ENCODE measurements at places on chromosomes 12 and 14.

- DNase-seq, result no peak
These were observed 3.1 kb downstream of the TMBIM6 start for GRCh38 chr12:49744363-49744885.

DNA sequence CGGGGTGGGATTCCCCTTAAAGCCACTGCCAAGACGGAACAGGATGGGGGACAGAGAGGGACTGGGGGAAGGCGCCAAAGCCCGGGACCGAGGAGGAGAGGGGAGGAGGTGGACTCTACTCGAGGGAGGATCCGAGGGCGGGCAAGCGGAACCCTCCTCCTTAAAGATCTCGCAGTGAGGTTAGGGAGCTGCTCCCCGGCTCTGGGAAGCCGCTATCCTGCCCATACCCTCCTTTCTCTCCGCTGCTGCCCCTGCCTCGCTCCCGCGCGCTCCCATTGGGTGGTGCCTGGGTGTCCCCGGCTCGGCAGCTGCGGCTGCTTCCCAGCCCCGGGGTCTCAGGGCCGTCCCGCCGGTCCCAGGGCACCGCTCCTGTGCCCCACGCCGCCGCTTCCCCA is 16.4 kb downstream of the KRT18 start:
- DNase-seq, result no peak

DNA sequence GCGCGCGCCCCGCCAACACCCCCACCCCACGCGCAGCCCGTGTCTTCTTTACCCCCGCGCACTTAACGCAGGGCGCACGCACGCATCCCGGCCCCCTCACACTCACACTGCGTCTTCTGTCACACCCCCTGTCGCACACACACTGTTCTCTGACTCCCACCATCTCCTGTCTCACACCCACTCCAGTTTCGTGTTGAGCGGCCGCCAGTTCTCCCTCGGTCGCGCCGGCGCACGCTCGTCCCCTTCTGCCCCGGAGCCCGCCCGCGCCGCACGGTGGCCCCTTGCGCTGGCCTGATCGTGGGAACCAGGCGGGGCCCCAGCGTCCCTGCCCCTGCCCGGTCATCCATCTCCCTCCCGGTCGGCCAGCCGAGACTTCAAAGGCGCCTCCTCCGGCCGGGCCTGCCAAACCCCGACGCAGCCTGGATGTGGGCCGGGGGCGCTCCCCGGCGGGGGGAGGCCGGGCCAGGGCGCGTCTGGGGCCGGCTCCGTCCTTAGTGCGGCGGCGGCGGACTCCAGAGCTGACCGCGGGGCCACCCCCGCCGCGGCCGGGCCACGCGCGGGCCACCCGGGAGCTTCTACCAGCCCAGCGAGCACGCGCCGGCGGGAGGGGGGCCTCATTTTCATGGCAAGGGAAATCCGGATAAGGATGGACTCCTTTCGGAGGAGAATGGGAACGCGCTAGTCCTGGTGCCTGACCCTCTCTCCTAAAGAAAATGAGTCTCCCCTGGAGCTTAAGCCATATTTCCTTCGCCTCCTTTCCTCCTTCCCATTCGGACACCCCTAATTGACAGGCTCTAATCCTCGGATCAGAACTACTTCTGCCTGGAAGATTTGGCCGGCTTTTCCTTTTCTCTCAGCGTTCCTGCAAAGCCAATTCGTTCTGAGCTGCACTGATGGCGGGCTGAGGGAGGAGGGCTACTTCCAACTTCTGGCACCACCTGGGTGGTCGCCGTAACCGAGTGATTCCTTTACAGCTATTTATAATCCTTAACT is 82.0 kb upstream of the HMGA2 start:
- peak; percentile 42 for DNase-seq

DNA sequence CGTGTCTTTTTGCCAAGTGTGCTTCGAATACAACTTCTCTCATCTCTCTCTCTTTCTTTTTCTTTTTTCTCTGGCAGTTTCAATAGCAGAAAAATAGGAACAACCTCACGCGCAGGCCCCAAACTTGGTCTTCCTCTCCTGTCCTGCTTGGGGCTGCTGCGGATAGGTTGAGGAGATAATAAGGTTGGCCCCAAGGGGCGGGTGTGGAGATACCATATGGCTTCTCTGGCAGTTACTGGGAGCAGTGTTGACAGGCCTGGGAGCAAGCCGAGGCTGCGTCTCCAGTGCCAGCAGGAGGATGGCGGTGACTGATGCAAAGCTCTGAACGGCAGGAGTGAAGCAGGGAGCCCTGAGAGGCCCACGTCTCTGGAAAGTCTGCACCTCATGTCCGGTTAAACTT is 89.5 kb upstream of the MANSC4 start:
- no peak for DNase-seq

DNA sequence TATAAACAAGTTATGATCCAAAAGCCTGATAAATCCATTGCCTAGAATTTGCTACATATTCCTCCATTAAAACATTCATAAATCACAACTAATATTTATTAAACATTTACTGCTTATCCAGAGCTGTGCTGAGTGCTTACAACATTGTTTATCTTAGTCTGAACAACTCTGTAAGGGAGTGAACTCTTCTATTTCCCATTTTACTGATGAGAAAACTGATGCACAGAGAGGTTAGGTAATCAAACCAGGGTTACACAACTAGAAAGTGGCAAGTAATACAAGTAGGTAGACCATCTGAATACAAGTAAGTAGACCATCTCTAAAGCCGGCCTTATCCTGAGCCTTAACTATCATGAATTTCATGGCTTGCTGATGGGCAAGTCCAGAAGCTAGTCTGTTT is 39.5 kb downstream of the WASHC3 start:
- DNase-seq, result no peak

GRCh38 chr14:75249958-75250336 is 28.7 kb upstream of the FOS start:
- no peak for DNase-seq

Data from GM12891 (cell line).